Mucosa of descending colon (tissue), 3 donors: ENCODE measurements at places on chromosomes 7 and 10. TPM values are rescaled to one million over a fixed set of nuclear protein-coding genes. Genes with fewer than 3 reads are reported as not detected.

GRCh38 chr7:121608785-121609184 lies 212.7 kb upstream of the FAM3C start:
- DNase-seq: no peak

GRCh38 chr7:141702892-141703291 lies 926 bp upstream of the DENND11 start:
- DNase-seq: no peak

DNA sequence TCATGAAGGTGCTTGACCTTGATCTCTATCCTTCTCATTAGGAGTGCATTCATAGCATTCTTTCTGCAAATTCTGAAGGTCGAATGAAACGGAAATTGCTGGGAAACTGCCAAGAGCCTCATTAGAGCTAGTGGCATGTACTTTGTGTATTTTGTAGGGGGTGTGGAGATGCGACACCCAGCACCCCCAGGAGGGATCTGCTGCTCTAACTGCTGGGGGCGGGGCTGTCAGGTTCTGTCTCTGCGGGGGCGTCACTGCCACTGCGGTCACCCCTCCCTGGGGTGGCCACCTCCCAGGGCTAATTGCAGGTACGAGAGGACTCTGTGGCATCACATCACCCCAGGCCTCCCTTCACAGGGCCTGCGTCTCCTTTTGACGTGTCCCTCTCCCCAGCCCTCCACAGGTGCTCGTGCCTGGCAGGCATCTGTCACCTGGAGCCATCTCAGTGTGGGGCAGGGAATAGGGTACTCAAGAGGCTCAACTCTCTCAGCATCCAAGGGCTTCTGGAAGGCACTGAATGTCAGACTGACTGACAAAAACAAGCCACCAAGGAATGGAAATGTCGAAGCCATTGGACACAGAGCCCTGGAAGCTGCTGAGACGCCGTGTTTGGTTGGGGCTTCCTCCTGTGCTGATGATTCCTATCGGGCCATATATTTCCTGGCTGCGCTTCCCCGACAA lies 151.1 kb downstream of the ACTR3B start:
- no peak for DNase-seq

- no peak for DNase-seq
These were observed 812 bp downstream of the DOCK1 start for GRCh38 chr10:126905776-126906703.

- no peak for DNase-seq
These were observed 13.2 kb upstream of the PLCE1 start for GRCh38 chr10:93980486-93980885.

DNA sequence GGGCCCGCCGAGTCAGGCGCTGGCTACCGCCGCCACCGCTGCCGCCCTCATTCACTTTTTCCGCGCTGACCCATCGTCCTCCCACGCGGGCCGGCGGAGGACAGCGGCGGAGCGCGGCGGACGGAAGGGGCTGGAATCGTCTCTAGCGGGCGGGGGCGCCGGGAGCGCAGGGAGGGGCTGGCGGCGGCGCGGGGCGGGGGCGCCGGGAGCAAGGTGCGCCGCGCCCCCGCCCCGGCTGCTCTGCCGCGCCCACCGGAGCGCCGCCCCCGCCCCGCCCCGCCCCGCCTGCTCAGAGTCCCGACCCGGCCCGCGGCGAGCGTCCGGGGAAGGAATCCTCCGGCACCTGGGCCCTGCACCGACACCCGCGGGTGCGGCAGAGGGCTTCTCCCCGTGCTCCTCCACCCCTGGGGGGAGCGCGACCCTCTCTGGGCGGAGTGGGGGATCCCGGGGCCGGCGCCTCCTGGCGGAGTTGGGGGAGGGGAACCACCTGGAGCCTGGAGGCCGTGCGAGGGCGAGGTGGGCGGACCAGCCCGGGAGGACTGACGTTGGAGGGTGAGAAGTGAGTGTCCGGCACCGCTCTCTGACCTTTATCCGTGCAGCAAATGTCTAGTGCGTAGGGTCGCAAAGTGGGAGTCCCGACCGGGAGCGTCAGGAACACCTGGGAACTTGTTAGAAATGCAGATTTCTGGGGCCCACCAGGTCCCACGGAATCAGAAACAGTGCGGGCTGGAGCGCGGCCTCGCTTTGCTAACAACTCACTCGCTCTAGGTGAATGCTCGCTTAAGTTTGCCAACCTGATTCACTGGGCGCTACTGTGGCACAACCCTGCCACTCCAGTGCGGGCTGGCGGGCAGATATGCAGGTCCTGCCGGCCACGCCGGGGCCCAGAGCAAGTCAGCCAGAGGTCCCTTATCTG lies at the start of gene COBL:
COBL (minus strand) TSS at position 144 of the 916 bp plus-strand sequence. CDS start 176 bp downstream, outside the sequence.
- peak; percentile 73 for DNase-seq

GRCh38 chr7:55504967-55505658 lies 67.2 kb downstream of the VOPP1 start:
- no peak for DNase-seq

GRCh38 chr10:87750001-87750671 lies 67.9 kb downstream of the ATAD1 start:
- no peak for DNase-seq

DNA sequence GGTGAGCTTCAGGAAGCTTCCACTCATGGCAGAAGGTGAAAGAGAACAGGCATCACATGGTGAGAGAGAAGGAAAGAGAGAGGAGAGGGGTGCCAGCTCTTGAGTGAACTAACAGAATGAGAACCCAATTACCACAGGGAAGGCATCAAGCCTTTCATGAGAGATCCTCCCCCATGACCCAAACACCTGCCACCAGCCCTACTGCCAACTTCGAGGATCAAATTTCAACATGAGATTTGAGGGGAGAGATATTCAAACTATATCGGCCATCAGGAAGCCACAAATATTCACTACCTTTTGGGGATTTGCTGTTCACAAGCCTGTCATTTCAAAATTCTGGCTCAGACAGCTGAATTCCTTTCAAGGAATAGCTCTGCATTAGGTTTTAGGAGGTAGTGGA lies 39.9 kb upstream of the SMNDC1 start:
- no peak for DNase-seq

DNA sequence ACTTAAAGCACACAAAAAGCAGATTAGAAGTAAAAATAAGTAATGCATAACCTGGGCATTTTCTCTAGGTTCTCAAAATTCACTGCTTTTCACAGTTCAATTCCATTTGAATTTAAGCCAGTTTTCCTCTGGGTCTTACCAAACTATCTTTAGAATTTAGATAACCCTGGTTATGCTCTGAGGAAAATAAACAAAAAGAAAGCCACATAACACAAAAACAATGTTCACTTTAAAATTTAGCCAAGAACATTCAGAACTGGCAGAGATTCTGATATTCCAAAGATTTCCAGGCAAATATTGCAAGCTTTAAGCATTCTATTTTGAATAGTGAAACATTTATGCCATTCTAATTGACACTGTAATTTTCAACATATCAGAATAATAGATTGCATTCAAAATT lies 50.7 kb upstream of the PRKG1 start:
- no peak for DNase-seq

DNA sequence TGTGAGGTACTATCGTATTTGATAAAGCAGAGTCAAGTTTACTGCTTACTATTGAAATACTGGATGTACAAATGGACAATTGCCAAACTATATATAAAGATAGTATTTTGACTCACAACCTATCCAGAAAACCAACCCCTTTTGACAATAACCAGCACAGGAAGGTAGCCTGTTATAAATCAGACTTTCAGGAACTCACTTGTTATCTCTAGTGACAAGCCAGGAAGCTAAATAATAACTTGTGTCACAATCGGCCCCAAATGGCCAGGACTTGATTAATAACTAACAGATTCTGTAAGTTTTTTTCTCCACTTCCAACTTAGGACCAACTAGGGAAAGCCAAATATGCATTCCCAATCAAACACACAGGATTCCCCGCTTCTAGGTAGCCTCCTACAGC lies 38.8 kb upstream of the SLC35G1 start:
- DNase-seq: no peak

DNA sequence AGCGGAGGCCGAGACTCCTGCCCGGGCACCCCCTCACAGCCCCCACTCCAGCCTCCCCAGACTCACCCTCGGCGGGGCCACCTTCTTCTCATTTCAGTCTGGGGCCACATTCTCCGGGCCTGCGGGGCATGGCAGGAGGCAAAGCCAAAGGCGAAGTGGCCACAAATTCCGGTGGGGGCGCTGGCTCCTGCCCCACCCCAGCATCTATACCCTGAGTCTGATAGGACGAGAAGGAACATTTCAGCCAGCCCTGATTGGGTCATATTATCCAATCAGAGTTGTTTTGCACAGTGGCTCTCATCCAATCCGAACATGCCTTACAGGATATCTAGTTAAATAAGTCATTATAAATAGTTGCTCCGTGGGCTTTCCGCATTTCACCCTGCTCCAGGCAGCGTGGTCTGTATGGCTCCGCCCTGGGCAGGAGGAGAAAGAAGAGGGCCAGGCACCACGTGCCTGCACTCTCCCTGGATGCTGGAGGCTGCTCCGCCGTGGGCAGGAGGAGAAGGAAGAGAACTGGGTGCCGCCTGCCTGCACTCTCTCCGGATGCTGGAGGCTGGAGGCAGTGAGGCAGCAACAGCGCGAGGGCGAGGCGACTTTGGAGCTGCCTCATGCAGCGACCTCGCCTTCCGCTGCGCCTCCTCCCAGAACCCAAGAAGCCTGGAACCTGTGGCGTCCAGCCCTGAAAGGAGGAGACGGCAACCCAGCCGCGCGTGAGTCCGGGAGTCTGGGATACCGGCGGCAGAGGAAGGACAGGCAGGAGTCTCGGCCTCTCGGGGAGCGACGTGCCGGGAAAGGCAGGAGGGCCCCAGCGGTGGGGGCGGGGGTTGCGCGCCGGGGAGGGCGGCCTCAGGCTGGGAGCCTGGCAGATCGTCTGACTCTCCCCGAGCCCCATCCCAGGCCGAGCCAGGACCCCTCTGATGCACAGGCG lies 162.9 kb downstream of the ZNF33B start:
- DNase-seq: no peak

- no peak for DNase-seq
These were observed 92.0 kb upstream of the GDF10 start for GRCh38 chr10:47207894-47208469.

DNA sequence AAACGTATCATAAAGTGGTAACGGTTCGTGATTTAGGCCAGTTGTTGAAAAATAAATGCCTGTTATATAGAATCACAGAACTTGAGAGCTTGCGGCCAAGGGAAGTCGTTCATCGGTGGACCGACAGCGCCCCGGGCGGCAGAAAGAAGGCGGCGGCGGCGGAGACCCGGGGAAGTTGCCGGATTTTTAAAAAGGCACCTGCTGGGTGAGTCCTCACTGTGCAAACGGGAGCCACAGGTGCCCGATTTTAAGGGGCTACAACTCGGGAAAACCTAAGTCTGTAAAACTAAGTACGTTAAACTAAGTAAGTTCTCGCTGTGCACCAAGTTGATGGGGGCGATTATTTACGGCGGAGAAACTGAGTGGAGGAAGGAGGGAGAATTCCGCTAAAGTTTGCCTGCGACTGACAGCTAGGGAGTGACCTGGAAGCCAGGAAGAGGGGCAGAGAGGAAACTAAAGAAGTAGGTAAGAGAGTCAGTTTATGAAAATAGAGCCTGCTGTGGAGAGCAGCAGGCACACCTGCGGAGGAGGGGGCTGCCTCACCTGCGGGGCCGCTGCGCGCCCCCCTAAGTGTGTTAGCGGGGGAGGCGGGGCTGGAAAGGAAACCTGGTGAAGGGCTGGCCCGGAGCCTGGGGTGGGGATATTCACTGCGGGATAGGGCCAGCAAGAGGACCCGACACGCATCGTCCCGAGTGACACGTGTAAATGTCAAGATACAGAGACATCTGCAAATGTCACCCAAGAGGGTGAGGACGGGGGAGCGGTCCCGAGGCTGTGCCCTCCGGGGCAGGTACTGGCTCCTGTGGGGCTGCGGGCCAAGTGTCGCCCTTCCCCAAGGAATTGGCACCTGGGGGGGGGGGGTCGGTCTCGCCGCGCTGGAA lies 996 bp downstream of the ADAM12 start:
- DNase-seq: peak; percentile 84

GRCh38 chr10:15510963-15511362 lies 139.9 kb upstream of the FAM171A1 start:
- DNase-seq: no peak

DNA sequence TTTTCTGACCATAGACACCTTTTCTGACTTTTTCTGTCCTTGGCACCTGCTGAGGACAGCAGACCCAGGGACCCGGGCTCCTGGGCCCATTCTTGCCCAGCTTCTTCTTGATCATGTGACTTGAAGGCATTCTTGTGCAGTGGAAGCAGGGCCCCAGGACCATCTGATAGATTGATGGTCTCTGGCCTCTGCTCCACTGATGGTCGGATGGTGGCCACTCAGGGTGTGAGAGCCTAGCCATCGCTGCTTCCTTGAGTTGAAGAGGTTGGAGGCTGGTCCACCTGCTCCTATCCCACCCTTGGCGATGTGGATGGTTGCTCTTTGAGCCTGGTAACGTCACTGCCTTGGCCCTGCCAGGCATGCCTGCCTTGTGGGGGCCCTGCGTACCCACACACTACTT lies 37.8 kb upstream of the ZNF716 start:
- no peak for DNase-seq

GRCh38 chr7:18534481-18534880 lies 38.9 kb downstream of the HDAC9 start:
- no peak for DNase-seq

DNA sequence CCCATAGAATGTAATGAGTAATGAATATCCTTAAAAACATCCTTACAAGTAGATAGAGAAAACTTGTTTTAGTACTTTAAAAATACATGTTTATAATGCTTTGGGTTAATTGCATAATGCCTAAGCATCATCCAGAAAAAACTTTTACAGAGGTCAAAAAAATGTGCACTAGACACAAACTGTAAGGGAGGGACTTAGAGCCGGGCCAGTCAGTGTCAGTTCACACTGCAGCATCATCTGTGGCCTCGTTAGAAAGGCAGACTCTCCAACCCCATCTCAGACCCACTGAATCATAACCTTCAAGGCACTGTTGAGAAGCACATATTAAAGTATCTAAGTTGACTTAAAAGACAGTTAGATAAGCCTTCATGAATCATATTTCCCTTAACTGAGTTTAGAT lies 230.1 kb upstream of the PRPS1L1 start:
- no peak for DNase-seq

GRCh38 chr7:159104188-159104920 lies 40.3 kb downstream of the VIPR2 start:
- no peak for DNase-seq

- DNase-seq: no peak
These were observed 98.6 kb downstream of the GRM8 start for GRCh38 chr7:127154101-127154500.

Gene INHBA
- total RNA-seq: 0.28 TPM

Gene CCL24
- 6.9 TPM for total RNA-seq

Gene MOGAT3
- total RNA-seq: 66.2 TPM

Gene C10orf105
- total RNA-seq: not detected

Gene GLI3
- total RNA-seq: 56.3 TPM

Gene EGR2
- 0.36 TPM for total RNA-seq

Gene FGFBP3
- total RNA-seq: 2.1 TPM
